ENCODE measurements at places on chromosomes 16 and 17.
A peak's percentile ranks its signal among the peaks of the same experiment; 100 is the strongest.

DNA sequence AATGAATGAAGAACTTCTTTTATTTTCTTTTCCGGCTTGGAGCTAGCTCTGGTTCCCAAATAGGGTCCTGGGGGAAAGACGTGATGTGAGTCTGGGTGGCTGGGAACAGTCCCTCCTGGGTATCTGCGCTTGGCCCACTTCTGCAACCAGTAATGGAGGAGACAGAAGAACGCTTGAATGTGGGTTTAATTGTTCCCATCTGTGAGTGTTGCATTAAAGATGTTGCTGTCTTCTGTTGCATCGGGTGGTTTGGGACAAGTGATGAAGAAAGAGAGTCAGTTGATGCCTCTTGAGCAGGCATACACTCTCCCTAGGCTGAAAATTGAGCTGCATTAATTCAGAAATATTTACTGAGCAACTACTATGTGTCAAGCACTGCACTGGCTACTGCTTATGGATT, 511.1 kb downstream of the CDH13 start:
- no peaks in the 10 kb centered on the region for H3K36me3 ChIP-seq
- peaks cover 18% of the 10 kb centered on the region for H3K27me3 ChIP-seq
- peak overlapping the region; percentile 36 for H3K27ac ChIP-seq

DNA sequence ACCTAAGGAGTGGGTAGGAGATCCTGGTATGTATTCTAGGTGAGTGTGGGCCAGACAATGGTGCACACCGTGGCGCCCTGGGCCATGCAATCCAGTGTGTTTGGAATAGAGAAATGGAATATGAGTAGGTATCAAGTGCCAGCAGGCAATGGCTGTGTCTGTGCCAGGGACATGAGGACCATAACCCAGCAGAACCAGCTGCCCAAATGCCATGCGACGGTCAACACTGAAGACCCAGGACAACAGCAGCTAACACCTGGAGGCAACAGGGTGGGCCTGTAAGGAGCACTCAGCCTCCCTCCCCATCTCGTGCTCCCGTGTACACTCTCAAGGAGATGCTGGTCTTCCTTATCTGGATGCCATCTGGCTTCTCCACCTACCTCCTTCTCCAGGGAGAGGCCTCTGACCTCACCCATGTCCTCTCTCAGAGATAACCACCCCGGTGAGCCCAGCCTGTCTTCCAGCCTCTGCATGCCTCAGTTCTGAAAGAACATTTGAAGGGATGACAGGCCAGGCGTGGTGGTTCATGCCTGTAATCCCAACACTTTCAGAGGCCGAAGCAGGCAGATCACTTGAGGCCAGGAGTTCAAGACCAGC, 750 bp upstream of the GSDMB start:
- no peaks in the 10 kb centered on the region for H3K27me3 ChIP-seq
- no peak overlapping the region for H3K4me3 ChIP-seq
- peaks cover 13% of the 10 kb centered on the region for H3K4me1 ChIP-seq
- H3K36me3 ChIP-seq: peaks cover 25% of the 10 kb centered on the region

- H3K4me3 ChIP-seq: no peak overlapping the region
- DNase-seq: no peak
- H3K27me3 ChIP-seq: no peaks in the 10 kb centered on the region
- H3K4me1 ChIP-seq: peaks cover 4% of the 10 kb centered on the region
Observed at GRCh38 chr16:14418795-14419225, 211.2 kb downstream of the PARN start.

DNA sequence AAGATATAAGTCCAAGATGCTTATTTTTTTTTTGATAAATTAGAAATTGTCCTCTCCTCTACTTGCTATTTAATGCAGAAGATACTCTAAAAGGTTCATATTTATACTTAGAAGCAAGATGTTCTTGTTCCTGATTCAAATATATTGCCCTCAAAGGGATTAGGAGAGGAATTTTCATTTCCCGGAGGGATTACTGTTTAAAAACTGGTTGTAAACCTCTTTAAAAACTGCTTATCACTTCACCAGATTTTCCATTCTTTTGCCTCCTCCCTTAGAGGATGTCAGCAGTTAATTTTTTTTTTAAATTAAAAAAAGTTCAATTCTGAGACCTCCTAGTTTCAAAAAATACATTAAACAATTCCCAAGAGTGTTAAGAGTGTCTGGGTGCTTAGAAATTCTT, 2.8 kb downstream of the TENT4B start:
- H3K27me3 ChIP-seq: no peaks in the 10 kb centered on the region
- peaks cover 14% of the 10 kb centered on the region for H3K36me3 ChIP-seq
- H3K4me1 ChIP-seq: peaks cover 35% of the 10 kb centered on the region
- peak overlapping the region; percentile 53 for H3K27ac ChIP-seq

- no peak overlapping the region for H3K4me3 ChIP-seq
- peak overlapping the region; percentile 31 for H3K27ac ChIP-seq
- H3K36me3 ChIP-seq: peaks cover 4% of the 10 kb centered on the region
- no peaks in the 10 kb centered on the region for H3K27me3 ChIP-seq
- DNase-seq: no peak
- H3K4me1 ChIP-seq: peaks cover 11% of the 10 kb centered on the region
Observed at GRCh38 chr16:57131351-57131970, 39.1 kb downstream of the CPNE2 start.

Data from type B pancreatic cell (in vitro differentiated cells).